ENCODE measurements at places on chromosomes 1 and 21.
A peak's percentile ranks its signal among the peaks of the same experiment; 100 is the strongest.

- DNase-seq = peak; percentile 59
These were observed 797 bp downstream of the WDR47 start for GRCh38 chr1:109040989-109041620.

DNA sequence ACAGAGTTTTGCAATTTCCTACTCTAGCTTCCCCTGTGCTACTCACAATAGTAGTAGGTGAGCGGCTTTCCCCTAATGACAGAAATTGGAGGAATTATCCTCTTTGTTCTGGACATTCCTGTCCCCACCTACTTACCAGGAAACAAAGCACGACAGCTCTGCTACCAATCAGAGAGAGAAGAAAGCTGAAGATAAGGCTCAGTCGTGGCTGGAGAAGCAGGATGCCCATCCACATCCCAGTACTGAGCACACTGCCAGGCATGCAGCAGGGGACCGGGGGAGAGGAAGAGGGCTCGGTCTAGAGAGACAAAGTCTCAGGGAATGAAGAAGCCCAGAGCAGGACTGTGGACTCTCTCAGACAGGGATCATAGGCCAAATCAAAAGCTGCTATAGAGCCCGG lies 134.1 kb upstream of the KRTAP19-8 start:
- DNase-seq = no peak

GRCh38 chr1:93722081-93723031 lies 40.7 kb upstream of the BCAR3 start:
- no peak for DNase-seq

DNA sequence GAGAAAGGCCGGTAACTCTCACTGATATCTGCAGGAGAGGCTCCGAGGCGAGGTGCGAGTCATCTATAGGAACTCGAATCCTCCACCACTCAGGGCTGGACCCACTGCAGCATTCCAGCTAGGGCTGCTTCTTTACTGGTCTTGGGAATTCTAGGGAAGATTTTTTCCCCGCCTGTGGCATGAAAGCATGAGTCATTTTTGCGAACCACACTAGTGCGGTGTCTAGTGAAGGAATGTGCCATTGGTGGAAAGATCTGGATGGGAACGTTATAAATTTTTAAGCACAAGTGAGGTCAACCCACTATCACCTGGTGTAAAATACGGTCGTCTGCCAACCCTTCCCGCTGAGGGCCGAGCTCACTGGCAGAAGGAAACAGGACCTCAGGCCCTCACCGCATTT lies 49.7 kb downstream of the SYF2 start:
- no peak for DNase-seq

- DNase-seq = no peak
These were observed 60.1 kb downstream of the OPTC start for GRCh38 chr1:203554071-203554470.

GRCh38 chr1:221381910-221382623 lies 359.8 kb downstream of the DUSP10 start:
- no peak for DNase-seq

GRCh38 chr1:82565146-82565545 lies 764.4 kb downstream of the ADGRL2 start:
- DNase-seq = no peak

- DNase-seq = no peak
These were observed 37.6 kb upstream of the BTG3 start for GRCh38 chr21:17650292-17650691.

- DNase-seq = no peak
These were observed 22.5 kb downstream of the INTS3 start for GRCh38 chr1:153750026-153750995.

DNA sequence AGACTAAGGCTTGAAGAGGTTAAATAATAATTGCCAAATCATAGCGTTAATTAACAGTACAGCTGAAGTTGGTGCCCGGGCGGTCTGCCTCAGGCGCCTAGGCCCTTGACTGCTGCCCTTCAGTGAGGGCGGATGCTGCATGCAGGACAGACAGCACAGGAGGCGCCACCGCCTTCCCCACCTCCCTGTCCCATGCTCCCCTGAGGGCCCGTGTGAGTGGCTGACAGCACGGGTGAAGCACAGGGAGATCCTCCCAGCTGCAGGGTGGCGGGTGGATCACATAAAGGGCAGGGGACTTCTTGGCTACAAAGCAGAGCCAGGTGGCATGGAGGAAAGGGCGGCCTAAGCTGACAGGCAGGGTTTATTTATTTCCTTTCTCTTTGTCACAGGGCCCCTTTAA lies 49.1 kb downstream of the DDX20 start:
- no peak for DNase-seq

DNA sequence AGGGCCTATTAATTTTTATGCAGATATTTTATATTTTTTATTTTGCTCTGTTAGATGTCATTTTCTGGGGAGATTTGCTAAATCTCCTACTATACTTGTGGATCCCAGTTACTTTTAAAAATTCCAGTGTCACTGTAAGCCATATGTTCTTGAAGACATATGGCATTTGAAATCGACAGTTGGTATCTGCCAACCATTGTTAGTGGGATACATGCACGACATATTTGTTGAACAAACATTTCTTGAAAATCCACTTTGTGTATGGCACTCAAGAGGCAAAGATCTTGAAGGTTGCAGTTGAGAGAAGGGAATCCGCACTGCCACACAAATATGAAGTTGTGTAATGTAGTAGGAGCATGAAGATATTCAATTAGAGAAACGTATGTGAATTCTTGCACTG lies 287.7 kb downstream of the HHAT start:
- DNase-seq = no peak

DNA sequence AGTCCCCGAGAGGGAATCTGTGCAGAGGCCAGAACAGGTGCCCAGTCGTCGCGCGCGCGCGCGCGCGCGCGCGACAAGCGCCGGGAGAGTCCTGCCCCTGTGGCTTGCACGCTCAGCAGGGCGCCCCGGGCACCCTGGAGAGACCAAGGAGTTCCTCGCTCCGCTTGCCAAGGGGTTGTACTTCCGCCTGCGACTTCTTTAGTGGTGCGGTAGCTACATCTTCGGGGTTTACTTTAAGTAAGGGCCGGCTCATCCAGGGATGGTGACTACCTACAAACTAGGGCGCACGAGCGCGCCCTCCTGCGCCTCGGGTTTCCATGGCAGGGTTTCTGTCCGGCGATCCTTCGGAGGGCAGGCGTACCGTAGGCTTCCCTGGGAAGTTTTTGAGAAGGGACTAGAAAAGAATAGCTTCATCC lies 1.4 kb downstream of the LHX4 start:
- no peak for DNase-seq

DNA sequence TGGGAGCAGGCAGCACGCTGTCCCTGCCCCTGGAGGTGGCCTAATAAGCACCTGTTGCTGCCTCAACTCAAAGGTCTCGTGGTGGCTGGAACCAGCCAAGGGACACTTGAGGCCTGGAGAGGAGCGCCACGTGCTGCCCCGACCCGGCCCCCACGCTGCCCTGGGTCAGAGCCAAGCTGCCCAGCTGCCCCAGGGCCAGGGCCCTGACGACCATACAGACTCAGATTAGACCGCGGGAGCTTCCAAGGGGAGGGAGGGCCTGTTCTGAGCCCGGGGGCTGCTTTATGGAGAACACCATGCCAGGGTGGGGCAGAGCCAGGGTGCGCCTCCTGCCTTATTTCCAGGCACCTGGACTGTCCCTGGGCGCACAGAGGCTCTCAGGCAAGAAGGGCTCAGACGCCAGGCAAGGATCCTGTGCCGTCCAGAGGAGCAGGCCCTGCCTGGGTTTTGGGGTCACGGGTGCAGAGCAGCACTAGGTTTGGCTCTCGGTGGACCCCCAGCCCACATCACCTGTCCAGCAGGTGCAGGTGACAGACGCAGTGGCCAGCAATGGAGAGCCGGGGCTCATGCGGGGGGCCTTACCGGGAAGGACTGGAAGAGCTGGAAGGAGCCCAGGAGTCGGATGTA lies 18.6 kb downstream of the KRTAP10-1 start:
- DNase-seq = no peak

DNA sequence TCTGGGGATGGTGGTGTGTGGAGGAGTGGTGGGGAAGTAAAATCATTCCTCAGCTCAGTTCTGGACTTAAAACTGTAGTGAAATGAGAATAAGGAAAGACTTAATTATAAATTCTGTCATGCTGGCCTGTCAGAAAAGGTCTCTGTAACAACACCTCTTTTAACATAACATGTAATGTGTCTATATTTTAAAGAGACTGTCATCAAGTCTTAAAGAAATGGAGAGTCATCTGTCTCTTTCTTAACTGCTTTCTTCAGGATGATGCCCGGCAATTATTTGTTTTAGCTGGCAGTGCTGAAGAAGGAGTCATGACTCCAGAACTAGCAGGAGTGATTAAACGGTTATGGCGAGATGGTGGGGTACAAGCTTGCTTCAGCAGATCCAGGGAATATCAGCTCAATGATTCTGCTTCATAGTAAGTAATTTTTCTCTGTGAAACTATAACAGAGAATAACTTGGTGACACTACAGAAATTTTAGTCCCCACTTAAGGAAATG lies 30.6 kb downstream of the GNAI3 start:
- no peak for DNase-seq

- DNase-seq = no peak
These were observed 55.0 kb downstream of the PLXNA2 start for GRCh38 chr1:208189183-208189582.

DNA sequence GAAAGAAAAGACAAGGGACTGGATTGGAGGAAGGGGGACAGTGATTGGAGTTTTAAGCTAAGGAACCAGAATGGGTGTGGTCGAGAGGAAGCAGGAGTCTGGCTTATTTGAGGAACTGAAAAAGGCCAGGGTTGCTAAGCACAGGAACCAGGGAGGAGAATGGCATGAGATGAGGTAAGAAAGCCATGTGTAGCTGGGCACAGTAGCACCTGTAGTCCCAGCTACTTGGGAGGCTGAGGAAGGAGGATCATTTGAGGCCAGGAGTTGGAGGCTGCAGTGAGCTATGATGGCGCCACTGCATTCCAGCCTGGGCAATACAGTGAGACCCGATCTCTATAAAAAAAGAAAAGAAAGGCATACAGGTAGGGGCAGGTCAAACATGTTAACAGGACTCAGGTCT lies 8.1 kb upstream of the KHDRBS1 start:
- DNase-seq = no peak

DNA sequence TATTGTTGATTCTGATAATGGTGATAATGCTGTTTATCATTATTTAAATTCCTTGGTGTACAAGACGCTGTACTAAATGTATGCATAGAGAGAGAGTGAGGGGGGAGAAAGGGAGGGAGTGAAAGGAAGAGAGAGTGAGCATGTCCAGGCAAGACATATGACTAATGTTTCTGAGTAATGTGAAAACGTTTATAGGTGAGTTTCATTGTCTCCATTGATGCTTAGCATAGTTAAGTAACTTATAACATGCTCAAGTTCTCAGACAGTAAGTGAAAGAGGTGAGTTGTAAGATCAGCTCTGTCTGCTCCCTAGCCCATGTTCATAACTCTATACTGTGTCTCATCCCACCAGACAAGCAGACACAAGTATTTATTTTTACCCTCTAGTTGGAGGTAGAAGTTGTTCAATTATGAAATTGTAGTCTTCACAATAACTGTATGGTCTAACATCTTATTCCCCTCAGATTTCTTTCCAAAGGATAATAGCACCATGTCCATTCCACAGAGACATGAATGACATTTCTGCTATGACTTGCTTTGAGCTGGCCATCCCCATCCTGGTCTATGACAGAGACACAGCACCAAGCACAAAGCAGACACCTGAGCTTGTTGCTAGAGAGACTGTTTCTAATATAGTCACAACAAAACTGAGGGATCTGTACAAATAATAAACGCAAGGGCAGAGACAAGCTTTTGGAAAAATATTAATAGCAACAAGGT lies 285.1 kb downstream of the CACNA1E start:
- DNase-seq = no peak

GRCh38 chr1:18556364-18556763 lies 74.3 kb upstream of the PAX7 start:
- DNase-seq = no peak

- peak; percentile 27 for DNase-seq
These were observed 123.6 kb downstream of the PEX14 start for GRCh38 chr1:10598389-10598702.

GRCh38 chr1:155383406-155383805 lies 62.7 kb downstream of the RUSC1 start:
- no peak for DNase-seq

- no peak for DNase-seq
These were observed 141.4 kb downstream of the LHX8 start for GRCh38 chr1:75275631-75276030.

DNA sequence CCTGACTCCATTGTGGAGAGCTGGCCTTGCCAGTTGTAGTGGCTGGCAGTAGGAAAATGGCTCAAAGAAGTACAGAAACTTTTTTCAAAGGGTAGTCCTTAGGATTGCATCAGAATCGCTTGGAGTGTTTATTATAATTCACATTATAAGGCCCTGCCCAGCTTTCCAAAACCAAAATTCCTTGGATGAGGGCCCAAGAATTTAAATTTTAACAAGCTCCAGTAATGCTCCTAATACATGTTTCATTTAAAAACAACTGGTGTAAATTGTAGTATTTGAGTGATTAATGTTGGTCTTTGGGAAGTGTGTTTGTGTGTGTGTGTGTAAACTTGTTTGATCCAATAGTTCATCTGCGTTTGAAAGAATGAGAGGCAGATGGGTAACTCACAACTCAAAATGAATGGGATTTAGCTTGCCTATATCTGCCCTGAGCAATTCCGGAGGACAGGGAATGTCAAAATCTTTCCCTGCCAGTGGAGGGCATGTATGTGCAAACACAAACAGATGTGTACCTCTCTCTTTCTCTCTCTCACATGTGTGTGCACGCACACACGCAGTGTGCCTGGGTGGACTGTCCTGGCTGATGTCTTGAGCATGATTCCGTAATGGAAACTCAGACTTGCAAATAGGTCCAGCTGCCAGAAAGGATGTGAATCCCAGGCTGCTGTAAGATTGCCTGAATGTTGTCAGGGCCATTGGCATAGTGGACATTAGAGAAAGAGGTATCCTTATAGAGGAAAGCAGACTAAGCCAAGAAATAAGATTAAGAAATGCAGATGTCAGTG lies 293.1 kb downstream of the LMX1A start:
- no peak for DNase-seq

DNA sequence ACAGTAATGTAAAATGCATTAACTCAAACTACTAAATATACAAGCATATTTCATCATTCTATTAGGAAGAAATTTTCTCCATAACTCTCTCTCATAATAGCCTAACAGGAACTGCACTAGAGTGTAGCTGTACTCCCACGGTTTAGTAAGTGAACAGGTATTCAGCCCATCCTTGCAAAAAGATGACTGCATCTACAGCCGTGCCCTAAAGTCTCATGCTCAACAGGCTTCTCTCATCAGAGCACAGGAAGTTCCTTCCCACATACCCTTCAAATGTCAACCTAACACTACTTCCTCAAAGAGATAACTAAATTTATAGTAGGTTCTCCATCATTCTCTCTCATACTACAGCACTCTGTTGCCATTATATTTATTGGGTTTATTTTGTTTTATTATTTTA lies 251.6 kb downstream of the AKT3 start:
- peak; percentile 0 for DNase-seq

- DNase-seq = no peak
These were observed 2.8 kb downstream of the PTPRU start for GRCh38 chr1:29239142-29239541.

- no peak for DNase-seq
These were observed 9.3 kb downstream of the SPATA45 start for GRCh38 chr1:212838145-212838544.

Measured in caudate nucleus (tissue), 63 donors.